ENCODE measurements at places on chromosomes 5 and 9. TPM values are rescaled to one million over a fixed set of nuclear protein-coding genes. Genes with fewer than 3 reads are reported as not detected.

DNA sequence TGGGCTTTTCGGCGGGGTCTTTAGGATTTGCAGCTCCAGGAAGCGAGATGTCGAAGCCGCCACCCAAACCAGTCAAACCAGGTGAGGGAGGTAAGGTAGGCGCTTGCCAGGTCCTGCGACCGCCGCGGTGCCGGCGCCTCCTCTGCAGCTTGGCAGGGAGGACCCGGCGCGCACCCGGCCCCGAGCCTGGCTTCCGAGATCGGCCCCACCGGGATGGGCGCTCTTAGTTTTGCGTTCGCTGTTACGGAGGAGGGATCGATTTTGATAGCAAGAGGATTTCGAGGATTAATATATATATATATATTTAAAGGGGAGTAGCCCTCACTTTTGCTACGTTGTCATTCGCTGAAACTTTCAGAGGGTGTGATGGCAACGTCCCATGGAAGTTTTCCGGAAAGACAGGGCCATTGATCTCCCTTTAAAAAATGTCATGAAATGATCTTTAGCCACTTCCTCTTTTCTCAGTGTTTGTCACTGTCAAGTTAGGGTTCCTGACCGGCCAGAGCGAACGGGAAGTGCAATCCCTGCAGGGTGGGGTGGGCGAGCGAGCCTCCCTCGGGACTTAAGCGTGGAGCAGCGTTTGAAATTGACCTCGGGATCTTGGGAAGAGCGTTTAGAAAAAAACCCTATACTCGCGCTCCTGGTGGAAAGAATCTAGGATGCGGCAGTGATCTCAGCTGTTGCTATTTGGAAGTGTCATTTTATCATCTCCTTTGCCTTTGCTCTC is 495 bp downstream of the OSTF1 start:
- peak; percentile 53 for DNase-seq

- no peak for DNase-seq
Observed at GRCh38 chr5:162543437-162543836, 475.9 kb downstream of the GABRG2 start.

- no peak for DNase-seq
Observed at GRCh38 chr9:133788045-133788818, 50.1 kb upstream of the SARDH start.

GRCh38 chr5:21774281-21774680 is 1078.9 kb downstream of the CDH12 start:
- no peak for DNase-seq

GRCh38 chr9:3842839-3843238 is 317.0 kb upstream of the RFX3 start:
- DNase-seq, result peak; percentile 22

DNA sequence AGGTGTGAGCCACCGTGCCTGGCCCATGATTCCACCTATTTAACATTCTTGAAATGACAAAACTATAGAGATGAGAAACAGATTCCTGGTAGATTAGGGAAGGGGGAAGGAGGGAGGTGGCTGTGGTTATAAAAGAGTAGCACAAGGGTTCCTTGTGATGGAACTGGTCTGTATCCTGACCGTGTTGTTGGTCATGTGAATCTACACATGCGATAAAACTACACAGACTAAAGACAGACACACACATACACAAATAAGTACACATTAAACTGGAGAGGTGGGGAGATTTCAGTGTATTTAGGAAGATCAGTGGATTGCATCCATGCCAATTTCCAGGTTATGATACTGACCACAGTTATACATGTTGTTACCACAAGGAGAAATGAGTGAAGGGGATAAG is 60.9 kb downstream of the RNF130 start:
- DNase-seq, result no peak

DNA sequence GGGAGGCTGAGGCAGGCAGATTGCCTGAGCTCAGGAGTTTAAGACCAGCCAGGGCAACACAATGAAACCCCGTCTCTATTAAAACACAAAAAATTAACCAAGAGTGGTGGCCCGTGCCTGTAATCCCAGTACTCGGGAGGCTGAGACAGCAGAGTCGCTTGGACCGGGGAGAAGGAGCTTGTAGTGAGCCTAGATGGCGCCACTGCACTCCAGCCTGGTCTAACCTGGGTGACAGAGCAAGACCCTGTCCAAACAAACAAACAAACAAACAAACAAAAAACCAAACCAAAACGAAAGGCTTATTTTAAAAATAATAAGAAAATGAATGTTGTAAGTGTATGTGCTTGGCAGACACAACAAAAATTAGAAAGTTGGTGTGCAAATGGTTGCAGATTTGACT is 536.3 kb upstream of the PTPRD start:
- no peak for DNase-seq

GRCh38 chr5:59597690-59598546 is 295.6 kb downstream of the PDE4D start:
- no peak for DNase-seq

DNA sequence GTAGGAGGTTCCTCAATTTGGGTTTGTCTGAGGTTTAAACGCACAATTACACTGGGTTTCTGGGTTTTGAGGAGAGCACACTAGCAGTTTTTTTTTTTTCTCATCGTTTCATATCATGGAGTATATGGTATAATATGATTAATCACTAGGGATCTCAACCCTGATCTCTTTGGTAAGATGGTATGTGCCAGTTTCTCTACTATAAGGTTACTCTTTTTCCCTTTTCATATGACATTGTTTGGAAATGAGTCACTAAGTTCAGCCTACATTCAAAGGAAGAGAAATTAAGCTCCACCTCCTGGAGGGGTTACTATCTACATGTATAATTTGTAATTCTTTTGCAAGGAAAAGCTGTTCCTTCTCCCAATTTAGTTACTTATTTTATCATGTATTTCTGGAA is 35.2 kb downstream of the MTRR start:
- DNase-seq, result no peak

DNA sequence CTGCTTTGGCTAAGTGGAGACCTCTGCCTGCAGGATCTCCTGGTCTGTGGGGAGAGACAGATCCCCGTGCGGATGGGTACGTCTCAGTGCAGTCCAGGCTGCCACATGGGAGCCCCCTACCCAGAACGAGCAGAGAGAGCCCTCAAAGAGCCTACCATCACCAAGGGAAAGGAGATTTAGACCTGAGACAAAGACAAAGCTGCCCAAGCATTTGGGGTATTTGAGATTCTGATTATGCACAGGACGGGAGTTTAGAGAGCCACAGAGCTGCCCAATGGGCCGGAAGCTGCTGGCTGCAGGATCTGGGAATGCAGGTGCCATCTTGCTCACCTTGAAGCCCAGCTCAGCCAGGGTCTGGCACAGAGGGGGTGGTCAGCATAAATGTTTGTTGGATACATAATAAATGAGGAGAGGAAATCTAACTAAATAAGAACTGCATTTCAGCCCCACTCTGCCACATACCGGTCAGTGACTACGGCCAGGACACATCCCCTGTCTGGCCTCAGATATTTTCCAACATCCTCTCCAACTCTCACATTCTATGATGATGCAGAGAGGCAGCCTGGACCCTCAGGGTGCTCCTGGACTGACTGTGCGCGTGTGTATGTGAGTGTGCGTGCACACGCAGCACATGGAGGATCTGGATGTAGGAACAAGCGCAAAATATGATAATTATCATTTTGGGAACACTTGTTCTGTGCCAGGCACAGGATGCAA is 157.8 kb downstream of the FGF18 start:
- DNase-seq, result no peak

- no peak for DNase-seq
Observed at GRCh38 chr5:158874792-158875191, 224.9 kb downstream of the EBF1 start.

GRCh38 chr5:55102348-55102747 is at the start of gene GZMA:
Gene GZMA, plus strand, starts transcription at chr5:55102646. Its CDS starts 37 bp downstream, at chr5:55102683.
- no peak for DNase-seq

- no peak for DNase-seq
Observed at GRCh38 chr5:92885950-92886349, 695.1 kb downstream of the NR2F1-AS1 start.

GRCh38 chr5:154271466-154271865 is 80.9 kb downstream of the GALNT10 start:
- DNase-seq, result no peak

DNA sequence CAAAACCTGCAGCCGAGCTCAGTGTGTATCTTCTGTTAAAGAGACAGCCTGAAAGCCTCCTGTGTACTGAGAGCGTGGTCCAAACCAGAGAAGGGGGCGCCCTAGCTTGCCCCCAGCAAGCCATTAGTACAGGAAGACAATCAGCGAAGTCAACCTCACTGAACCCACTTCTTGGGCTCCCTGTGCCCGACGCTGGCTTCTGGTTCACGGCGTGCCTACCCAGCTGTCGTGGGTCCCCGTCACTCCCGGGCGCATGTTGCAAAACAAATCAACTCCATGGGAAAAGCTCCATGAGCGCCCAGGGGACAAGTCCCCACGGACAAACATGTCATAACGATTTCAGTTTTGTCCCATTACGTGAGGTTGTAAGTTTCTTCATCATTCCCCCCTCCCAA is 326.9 kb downstream of the SH3GL2 start:
- DNase-seq, result no peak

- no peak for DNase-seq
Observed at GRCh38 chr9:16074963-16075362, 522.1 kb downstream of the CCDC171 start.

- DNase-seq, result no peak
Observed at GRCh38 chr5:89570557-89570956, 687.6 kb upstream of the MEF2C start.

- no peak for DNase-seq
Observed at GRCh38 chr5:176515396-176515795, 21.8 kb downstream of the RNF44 start.

DNA sequence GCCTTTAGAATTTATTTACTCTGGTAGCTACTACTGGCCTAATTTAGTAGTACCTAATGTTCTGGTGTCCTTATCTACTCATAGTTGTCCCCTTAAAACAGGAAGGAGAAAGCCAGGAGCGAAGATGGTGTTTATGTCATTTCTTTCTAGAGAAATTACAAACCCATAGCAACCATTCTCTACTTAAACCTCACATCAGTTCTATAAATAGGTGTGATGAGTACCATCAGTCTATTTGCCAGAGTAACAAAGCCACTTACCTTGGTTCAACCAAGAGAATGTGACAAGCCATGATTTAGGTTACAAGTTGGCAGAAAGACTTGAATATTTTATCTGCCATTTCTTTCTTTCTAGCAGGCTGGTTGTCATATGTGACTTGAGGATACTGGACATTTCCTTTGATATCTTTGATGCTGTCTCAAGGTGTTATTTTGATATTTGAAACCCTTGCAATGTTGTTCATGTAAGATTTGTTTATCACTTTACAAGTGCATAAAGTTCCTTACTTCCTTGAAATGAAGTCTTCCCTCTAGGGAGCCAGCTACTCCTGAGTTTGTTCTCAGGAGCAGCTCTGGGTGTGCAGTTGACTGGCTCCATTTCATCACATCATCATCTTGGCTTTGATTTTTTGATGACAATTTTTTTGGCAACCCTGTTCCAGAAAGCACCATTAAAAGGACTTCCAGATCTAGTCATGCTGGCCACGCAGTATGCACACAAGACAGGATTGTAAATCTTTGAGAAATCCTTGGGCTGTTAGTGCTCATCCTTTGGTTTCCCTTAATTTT is 286.8 kb downstream of the ARHGAP26 start:
- no peak for DNase-seq

DNA sequence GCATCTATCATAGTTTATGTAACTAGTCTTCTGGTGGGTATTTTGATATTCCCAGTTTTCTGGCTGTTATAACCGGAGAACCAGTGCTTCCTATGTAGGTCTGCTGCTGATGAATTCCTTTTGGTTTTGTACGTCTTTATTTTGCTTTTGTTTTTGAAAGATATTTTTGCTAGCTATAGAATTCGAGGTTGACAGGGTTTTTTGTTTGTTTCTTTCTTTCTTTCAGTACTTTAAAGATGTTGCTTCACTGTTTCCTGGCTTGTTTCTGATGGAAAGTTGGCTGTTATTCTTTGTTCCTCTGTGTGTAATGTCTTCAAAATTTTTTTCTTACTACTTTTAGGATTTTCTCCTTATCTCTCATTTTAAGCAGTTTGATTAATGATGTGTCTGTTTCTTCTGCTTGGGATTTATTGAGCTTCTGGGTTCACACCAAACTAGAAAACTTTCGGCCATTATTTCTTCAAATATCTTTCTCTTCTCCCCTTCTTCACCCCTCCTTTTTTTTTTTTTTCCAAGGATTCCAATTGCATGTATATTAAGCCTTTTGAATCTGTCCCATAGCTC is 27.5 kb downstream of the ZNF618 start:
- no peak for DNase-seq

- peak; percentile 88 for DNase-seq
Observed at GRCh38 chr5:132103969-132104391, 30.4 kb downstream of the CSF2 start.

GRCh38 chr5:76038212-76038611 is 45.0 kb upstream of the SV2C start:
- DNase-seq, result no peak

DNA sequence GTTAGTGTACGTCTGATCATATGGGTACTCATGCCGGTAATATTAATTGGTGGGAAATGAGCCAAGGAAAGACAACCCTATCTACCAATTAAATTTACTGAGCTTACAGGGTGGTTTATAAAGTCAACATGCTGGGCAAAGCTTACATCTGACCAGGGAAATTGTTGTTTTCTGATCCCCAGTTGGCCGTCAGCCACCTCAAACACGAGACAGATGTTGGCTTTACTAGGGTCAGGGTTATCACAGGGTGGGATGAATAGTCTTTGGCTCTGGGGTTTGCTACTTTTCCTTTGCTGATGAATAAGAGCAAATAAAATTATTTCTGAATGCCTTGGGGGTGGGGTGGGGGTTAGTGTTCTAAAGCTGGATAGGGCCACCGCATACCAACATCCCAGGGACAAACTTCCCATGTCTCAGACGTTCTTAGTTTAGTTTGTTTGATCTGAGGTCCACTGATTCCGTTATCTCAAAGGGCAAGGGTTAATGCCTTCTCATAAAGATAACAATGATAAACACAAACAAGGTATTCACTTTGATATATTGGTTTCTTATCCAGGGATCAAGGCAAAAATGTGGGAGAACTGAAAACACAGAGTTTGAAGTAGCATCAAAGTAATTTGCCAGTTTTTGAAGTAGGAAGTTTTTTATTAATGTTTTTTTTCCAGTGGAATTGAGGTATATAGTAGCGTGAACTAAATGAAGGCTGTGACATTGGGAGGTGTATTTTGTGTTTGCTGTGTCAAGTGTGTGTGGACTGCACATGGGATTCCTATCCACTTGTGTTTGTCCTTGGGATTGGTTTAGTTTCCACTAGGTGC is 109.1 kb upstream of the RPS23 start:
- no peak for DNase-seq

DNA sequence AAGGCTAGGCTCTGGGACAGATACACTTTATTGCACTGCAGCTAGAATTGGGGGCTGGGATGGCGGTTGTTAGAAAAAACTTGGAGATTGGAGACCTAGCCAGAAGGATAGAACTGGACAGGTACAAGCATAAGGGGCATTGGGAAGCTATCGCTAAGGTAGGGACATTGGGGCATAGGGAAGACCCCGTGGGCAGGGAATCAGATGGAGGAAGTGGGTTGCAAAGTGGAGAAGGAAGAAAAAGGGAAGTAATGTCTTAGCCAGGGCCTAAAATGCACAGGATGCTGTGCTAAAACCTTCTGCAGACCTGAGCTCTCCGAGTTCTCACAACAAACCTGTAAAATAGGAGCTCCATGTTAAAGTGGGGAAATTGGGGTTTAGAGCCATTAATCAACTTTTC is 178.2 kb downstream of the ZDHHC21 start:
- DNase-seq, result no peak

The PCA3 gene
- not detected for total RNA-seq

The MEIKIN gene
- not detected for total RNA-seq

The CDO1 gene
- total RNA-seq, result not detected

The SLC34A1 gene
- not detected for total RNA-seq

The PCDHB11 gene
- total RNA-seq, result 1.4 TPM

The CD74 gene
- 118 TPM for total RNA-seq

The SLC46A2 gene
- total RNA-seq, result not detected

The ZNF608 gene
- 25.7 TPM for total RNA-seq

The SPTLC1 gene
- 31.7 TPM for total RNA-seq

The FCN2 gene
- not detected for total RNA-seq

Data from G401 (cell line).